ENCODE measurements at places on chromosomes 3 and 15.

- no peak for DNase-seq
These were observed 249.6 kb upstream of the COL8A1 start for GRCh38 chr3:99388780-99389179.

- no peak for DNase-seq
These were observed 14.2 kb upstream of the CLEC3B start for GRCh38 chr3:45011756-45012508.

- DNase-seq = no peak
These were observed 107.2 kb upstream of the ABHD17C start for GRCh38 chr15:80587816-80588456.

DNA sequence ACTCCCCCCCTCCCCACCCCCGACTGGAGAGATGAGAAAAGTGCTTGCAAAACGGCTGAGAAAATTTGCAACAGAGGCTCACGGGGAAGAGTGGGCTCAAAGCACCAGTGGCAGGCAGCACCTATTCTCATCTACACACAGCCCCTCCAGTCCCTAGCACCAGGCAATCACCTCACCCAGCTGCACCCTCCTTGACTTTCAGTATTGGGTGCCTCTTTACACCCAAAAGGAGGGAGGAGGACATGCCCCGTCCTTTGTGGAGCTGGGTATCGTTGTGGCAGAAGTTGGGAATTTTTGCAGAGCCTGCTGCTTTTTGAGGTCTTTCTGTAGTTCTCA is 182.8 kb upstream of the TOPAZ1 start:
- DNase-seq = no peak

DNA sequence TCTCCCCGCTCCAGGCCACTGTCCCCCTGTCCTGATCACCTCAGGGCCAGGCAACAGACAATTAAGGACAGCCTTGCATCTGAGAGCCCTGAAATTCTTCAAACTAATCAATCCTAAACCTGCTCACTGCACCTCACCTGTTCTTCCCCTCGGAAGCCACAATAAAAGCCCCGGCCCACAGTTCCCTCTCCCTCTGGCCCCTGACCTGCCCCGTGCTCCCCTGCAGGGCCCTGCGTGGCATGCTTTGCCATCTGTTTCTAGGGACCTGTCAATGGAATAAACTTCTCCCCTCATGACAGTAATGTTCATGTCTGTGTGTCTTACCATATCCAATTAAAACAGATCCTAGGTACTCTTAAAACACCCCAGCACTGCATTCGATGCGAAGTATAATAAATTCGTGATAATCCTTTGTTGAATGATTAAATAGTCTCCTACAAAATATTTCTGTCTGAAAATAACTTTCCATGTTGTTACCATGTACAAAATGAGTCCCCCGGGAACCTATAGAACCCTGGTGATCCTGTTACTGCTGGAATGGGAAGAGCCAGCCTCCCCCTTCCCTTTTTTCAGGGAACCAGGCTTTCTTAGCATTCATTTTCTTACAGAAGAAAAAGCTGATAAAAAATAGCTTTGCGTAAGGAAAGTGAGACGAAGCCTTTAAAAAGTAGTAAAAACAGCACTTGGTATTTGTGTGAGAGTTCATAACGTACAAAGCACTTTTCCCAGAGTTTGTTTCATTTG is 59.0 kb downstream of the ABTB1 start:
- DNase-seq = no peak

DNA sequence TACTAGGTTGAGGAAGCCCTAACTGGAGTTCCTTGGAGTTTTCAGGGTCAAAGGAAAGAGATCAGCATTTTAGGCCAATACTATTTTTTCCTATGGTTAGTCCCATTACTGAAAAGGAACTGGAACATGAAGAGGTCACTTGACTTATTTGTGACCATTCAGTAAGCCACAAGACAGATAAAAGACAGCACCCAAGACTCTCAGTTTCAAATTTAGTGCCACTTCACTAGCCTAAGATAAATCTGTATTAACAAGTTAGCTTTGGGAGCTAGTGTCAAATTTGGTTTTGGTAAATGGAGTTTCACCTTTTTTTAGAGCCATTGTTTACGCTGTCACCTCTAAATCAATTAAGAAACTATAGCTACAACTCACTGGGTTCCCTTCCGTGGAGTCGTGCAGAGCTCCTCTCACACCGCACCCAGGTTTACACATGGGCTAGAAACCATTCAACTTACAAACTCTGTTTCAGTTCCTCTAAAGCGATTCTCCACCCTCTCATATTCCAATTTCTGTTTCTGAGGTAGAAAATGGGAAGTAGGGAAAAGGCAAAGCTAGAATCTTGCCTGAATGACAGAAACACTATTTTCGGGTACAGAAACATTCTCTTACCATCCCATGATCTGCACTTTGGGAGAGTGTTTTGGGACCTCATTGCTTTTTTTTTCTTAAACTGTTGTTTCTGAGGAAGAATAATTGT is 14.4 kb downstream of the CCDC32 start:
- no peak for DNase-seq

DNA sequence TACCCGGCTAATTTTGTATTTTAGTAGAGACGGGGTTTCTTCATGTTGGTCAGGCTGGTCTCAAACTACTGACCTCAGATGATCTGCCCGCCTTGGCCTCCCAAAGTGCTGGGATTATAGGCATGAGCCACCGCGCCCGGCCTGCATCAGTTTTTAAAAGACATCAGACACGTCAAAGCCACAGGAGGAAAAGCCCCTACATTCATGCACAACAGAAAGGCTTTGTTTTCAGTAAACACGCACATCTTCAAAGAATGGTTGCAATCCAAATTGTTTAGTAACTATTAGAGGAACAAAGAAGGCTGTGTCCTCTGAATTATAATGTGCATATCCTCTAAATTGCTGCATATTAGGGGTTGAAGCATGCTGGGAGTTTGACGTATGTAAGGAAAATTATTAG is 53.3 kb downstream of the BTD start:
- DNase-seq = no peak

GRCh38 chr15:39204031-39204430 is 376.8 kb upstream of the THBS1 start:
- no peak for DNase-seq

GRCh38 chr15:60843482-60843881 is 364.5 kb upstream of the ICE2 start:
- no peak for DNase-seq

- no peak for DNase-seq
These were observed 13.7 kb downstream of the FLNB start for GRCh38 chr3:58021962-58022361.

- no peak for DNase-seq
These were observed 755 bp upstream of the TMEM108 start for GRCh38 chr3:133037436-133037835.

- DNase-seq = no peak
These were observed 14.5 kb downstream of the SETD2 start for GRCh38 chr3:47149339-47149933.

GRCh38 chr15:88918738-88919137 is 5.6 kb upstream of the MFGE8 start:
- DNase-seq = peak; percentile 61

DNA sequence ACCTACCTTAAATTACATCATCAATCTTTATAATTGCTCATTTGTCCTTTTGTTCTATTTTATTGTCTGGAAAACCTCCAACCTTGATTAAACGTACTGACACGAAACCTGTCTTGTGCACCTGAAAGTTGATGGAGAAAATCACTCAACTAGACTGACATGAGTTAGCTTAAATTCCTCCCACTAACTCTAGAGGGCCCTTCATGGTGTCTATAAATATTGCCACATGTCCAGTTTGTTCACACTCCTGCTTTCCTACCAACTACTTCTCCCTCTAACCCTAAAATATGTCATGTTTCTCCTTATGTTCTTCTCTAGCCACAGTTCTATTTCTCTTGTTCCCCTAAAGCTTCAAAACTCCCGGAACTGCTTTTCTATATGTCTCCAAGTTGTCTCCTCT is 59.8 kb upstream of the SGO1 start:
- DNase-seq = no peak

DNA sequence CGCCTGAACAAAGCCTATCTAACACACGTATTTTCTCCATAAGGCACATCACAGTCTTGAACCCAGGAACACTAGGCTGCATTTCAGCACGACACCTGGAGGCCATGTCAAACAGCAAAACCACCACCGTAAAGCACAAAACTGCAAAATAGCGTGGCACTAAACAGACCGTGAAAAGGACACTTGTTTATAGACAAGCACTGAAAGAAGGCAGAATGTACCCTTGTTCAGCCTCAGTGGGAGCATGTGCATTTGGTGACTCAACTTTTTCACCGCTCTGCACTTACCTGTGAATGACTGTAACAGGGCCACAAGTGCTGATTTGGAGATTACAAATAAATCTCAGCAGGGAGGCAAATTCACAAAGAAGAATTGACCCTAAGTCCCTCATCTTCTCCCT is 80.8 kb downstream of the ISG20 start:
- DNase-seq = no peak

GRCh38 chr3:25537516-25537915 is 109.5 kb downstream of the RARB start:
- DNase-seq = no peak

- no peak for DNase-seq
These were observed 58.3 kb upstream of the KY start for GRCh38 chr3:134709076-134709475.

- no peak for DNase-seq
These were observed 691.2 kb downstream of the TBL1XR1 start for GRCh38 chr3:176505878-176506621.

DNA sequence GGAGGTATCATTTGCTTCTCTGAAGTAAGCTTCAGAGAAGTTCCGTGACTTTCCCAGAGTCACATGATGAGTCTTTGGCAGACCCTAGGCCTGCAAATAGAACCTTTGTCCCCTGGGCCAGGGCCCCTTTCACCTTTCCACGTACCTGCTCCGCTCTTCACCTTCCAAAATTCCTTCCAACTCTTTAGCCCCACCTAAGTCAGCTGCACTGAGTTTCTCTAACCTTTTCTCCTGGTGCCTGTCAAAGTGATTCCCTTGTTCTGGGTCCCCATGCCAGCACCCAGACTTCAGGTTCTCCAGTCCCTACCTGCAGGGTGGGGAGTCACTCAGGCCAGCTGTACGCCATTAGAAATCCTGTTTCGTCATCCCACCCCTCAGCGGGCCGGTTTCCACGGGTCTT is 12.8 kb downstream of the LYZL4 start:
- DNase-seq = no peak

DNA sequence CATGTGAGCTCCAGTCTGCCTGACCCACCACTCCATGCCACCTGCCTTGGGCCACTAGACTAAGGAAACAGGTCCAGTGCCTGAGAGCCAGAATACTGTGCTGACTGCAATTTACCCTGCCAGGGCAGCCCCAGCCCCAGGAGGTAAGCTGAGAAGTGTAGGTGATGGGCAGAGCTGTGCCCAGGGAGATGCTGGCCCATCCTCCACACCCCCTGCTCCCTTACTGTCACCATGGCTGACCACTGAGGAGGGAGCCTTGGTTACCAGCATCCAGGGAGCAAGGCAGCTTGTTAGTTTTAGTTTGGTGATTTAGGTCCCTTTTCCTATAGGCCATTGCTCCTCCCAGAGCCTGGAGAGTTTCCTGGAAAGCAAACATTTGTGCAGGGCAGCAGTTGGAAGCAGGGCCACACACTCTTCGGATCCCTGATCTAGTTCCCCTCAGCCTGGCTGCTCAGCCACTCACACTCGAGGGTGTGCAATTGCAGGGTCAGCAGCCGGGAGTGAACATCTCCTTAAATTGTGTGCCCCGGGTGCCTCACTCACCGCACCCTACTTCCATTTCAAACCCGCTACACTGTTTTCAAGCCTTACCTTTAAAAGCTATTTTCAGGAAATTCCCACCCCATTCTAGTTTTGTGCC is 2.0 kb downstream of the GALNT15 start:
- no peak for DNase-seq

- DNase-seq = no peak
These were observed 90.8 kb downstream of the OXNAD1 start for GRCh38 chr3:16355828-16356227.

GRCh38 chr3:68866157-68866556 is 66.2 kb downstream of the TAFA4 start:
- DNase-seq = no peak

DNA sequence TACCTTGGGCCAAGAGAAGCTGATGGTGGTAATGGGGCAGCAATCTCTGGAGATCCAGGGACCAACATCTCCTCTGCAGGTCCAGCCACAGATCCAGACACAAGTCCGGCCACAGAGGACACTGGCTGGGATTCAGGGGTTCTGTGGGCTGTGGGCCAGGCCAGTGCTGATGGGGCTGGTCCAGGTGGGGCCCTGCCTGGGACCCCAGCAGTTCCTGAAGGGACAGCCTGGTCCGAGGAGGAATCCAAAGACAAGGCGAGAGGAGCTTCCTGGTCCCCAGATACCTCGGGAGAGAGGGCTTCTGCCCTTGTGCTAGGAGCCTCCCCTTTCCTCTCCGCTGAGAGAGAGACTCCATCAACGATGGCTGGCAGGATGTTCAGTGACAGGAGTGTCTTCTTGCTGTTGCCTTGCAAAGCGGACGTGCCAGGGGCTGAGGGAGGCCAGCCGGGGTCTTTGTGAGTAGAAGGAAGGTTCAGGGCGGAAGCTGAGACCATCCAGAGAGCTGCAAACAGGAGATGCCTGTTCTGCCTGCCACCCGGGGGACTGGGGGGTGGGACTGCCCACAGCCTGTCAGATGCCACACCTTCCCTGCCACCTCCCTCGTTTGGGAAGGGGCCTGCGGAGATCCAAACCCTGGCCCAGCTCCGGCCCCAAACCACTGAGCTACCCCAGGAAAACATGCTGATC is 24.5 kb upstream of the GOLGA6C start:
- DNase-seq = no peak

DNA sequence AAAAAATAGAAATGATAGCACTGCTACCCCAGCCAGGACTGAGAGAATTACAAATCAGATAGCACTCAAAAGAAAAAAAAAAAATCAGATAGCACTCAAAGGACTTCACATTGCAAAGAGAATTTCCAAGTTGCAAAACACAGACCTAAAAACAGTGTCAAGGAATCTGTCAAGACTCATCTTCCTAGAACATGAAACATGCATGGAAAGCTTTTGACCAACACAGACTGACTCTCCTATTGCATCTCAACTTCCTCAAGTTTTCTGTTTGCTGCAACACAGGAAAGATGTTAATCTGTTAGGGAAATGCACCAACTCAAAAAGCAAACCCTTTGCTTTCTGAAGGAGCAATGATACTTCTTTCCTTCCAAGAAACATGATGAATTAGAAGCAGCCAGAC is 42.3 kb downstream of the RAB27A start:
- DNase-seq = no peak

- DNase-seq = no peak
These were observed 73.3 kb downstream of the SETMAR start for GRCh38 chr3:4376499-4376898.

DNA sequence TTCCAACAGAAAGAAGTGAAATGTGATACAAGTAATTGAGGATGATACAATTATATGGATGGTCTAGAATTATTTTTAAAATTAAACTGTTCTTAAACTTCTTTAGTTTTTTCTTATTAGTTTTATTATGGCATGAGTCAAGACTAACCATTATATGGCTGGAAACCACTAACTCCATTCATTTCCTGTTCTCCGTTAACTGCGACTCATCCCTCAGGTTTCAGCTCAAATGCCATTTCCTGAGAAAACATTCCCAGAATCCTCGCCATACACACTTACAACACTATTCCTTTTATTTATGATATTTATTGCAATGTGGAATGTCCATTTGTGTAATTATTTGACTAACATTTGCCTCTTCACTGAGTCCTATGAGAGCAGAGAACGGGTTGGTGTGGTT is 394.1 kb downstream of the SOX2 start:
- DNase-seq = no peak
